SW 1271 (cell line): ENCODE measurements at places on chromosomes 7 and 10.

GRCh38 chr7:130940907-130941306, 206.9 kb upstream of the KLF14 start:
- no peak for DNase-seq

DNA sequence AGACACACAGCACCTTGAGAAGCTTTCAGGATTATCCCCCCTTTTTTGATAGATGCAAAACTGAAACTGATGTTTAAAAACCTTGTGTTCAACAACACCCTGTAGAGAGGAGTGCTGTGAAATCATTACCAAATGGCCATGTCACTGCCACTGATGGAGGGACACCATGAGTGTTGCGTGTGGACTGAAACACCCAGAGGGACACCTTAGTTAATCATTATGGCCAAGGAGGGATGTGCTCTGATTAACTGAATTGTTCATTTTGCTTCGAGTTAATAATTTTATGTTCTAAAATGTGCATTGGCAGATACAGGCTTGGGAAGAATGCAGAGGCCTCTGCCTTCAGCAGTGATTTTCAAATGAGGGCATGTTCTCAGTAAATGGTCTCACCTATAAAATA, 226.0 kb downstream of the KLF6 start:
- no peak for DNase-seq

DNA sequence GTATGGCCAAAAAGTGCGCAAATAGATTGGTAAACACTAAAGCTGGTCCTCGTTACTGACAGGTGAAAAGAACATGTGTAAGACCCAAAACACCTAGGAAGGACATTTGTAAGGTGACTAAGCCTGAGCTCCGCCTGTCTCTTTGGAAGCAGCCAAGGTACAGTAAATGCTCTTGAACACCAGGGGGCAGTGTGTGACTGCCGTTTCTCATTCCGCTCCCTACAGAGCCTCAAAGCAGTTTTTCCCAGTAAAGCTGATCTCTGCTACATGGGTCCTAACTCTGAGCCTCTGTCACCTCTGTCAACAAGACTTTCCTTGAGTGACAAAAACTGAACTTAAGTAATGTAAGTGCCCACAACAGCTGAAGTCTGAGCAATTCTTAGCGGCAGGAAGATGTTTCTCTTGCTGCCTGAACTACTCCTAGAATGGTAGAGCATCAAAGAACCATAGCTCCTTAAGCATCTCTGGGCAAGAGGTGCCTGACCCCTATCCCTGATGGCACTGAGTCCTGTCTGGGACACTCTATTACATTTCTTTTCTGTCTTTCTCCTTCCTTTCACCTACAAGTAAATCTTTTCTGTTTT, 238.0 kb upstream of the INHBA start:
- DNase-seq, result peak; percentile 74

GRCh38 chr7:44184206-44184872, 4.9 kb downstream of the GCK start:
- DNase-seq, result peak; percentile 38

GRCh38 chr10:7945469-7946187, 108.9 kb upstream of the GATA3 start:
- no peak for DNase-seq

GRCh38 chr7:121395494-121395960, 581 bp downstream of the FAM3C start:
- DNase-seq, result peak; percentile 63

- no peak for DNase-seq
Measured at GRCh38 chr7:50068850-50069551, 24.0 kb downstream of the ZPBP start.

DNA sequence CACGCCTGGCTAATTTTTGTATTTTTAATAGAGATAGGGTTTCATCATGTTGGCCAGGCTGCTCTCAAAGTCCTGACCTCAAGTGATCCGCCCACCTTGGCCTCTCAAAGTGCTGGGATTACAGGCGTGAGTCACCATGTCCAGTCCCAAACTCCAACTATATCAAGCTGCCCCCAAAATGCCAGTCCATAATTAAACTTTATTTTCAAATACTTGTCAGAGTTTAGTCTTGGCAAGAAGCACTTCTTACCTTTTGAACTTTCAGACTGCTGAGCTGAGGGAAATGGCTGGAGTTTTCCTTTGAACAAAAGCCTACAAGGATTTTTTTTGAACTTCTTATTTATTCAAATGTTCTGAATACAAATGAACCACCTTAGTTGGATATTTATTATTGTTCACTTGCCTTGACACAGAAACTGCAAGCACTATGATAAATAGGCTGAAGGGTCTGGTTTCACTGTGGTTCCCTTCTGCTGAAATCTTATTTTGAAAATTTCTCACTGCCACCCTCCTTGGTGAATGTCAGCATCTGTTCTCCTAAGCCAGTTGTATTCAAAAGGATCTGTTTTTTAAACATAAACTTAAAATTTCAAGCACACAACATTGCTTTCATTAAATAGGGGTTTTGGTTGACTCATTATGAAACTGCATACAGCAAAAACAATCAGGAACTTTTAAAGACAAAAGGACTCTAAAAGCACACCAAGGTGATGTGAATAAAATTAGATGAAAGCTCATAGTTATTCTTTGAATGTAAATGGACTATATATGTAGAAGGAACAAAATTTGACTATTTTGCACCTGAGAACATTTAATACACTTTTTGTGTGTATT, 101.7 kb upstream of the SLC26A5 start:
- DNase-seq, result no peak

- DNase-seq, result no peak
Measured at GRCh38 chr10:3172081-3172445, 519 bp downstream of the PITRM1 start.
